ENCODE measurements at places on chromosomes 16 and 17.

GRCh38 chr16:55217392-55217791, 106.6 kb upstream of the IRX6 start:
- no peak for DNase-seq

DNA sequence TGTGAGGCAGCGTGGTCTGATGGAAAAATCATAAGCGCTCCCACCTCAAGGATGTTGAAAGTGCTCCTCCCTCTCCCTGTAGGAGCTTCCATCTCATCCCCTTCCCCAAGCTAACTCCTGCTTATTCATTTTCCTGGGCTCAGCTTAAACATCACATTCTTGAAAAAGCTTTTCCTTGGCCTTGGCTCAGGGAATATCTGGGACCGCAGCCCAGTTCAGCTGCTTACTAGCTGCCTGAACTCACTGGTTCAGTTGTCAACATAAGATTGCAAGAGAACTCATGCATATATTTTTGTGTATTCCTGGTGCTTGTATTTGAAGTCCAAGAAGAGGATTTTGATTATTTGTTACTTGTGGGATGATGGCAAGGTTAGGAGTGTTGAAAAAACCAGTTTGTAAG, 91.5 kb downstream of the UTP18 start:
- peak; percentile 80 for DNase-seq

DNA sequence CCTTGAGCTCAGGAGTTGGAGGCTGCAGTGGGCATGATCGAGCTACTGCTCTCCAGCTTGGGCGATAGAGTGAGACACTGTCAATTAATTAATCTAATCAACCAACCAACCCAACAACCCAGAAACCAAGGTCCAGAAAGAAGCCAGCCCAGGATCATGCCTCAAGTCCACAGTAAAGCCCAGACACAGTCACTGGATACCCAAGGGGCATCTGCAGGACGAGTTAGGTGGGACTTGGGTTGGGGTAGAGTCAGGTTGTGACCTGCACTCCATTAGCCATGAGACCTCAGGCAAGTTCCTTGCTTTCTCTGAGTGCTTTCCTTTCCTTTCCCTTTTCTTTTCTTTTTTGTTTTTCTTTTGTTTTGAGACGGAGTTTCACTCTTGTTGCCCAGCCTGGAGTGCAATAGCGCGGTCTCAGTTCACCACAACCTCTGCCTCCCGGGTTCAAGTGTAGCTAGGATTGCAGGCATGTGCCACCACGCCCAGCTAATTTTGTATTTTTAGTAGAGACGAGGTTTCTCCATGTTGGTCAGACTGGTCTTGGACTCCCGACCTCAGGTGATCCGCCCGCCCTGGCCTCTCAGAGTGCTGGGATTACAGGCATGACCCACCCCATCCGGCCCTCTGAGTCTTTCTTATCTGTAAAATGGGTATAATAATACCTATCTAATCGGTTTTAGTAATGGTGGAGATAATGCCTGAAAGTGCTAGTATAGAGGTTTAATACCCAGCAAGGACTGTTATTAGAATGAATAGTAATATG, 3.5 kb upstream of the HSD17B1 start:
- no peak for DNase-seq

GRCh38 chr16:74575807-74576643, 30.9 kb downstream of the GLG1 start:
- no peak for DNase-seq
